ENCODE measurements at places on chromosomes 3 and 15.

GRCh38 chr3:25025236-25025635 is 402.8 kb upstream of the RARB start:
- DNase-seq: no peak

GRCh38 chr3:4828279-4829030 is 150.8 kb upstream of the BHLHE40 start:
- no peak for DNase-seq

- no peak for DNase-seq
These were observed 11.8 kb downstream of the GOLIM4 start for GRCh38 chr3:168083906-168084305.

GRCh38 chr15:52670087-52670486 is 9.1 kb downstream of the ATOSA start:
- no peak for DNase-seq

DNA sequence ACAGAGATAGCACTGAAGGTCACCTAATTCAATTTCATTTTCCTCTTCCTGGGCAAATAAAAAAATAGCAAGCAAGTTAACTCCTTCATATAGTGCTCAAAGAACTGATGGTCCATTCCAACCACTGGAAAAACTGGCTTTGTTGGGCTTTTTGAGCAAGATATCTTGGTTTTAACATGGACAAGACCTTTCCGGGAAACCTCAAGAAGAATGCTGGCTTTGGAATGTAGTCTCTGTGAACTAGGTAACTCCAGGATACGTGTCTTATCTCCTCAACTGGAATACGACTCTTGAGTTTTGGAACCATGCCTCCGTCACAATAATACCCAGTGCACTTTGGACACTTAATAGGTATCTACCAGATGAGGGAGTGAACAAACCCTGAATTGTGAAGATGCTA is 36.9 kb upstream of the CRBN start:
- no peak for DNase-seq

DNA sequence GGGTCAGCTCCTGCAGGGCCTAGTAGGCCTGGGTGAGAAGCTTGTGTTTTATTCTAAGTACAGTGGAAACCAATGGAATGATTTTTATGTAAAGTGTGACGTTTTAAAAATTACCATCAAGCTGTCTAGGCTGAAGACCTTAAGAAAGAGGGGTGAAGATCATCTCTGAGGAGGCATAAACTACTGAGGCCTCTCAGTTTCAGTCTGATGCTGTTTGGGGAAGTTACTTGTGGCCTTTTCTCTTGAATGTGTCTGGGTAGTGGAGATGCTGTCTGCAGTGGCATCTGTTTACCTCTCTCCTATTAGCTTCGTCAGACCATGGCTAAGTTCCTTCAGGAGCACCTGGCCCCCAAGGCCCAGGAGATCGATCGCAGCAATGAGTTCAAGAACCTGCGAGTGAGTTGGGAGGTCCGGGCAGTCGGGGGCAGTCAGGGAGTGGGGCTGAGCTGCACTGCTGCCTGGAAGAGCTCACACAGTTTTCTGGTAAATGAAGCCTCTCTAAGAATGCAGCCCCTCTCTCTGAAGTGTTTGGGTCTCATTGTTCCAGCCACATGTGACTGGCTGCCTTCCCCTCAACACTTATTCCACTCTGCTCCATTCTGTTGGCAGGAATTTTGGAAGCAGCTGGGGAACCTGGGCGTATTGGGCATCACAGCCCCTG is 1.9 kb downstream of the IVD start:
- no peak for DNase-seq

GRCh38 chr15:91521996-91522395 is 331.5 kb upstream of the SLCO3A1 start:
- no peak for DNase-seq

DNA sequence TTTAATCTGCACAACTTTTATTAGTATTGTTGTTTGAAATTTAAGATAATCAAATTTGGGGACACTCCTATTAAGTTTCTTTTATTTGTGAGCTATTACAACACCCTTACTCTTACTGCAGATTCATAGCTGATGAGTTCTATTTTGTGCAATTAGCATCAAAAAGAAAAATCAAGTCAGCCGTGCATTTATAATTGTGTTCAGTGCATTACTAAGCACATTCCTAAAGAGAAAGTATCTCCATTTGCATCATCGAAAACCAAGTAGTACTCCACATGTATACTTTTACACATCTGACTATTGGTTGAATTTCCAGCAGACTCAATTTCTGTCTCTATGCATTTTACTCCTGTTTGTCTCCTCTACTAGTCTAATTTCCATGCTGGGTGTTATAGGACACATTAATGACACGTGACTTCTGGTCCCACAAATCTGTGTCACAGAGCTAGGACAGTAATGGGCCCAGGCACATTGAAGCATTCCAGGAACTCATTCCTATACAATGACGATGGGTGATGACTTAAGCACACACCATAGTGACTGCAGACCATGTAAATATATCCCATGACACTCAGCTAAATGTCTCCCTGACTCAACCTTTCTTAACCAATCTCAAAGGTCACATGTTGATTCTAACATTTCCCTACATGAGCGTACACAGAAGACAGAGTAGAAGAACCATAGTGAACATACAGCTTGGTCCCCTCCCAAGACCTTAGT is 477.5 kb downstream of the LPP start:
- DNase-seq: no peak

- no peak for DNase-seq
These were observed 6.4 kb upstream of the ADAM10 start for GRCh38 chr15:58755956-58756355.

- DNase-seq: no peak
These were observed 60.5 kb upstream of the ACKR4 start for GRCh38 chr3:132536442-132537153.

DNA sequence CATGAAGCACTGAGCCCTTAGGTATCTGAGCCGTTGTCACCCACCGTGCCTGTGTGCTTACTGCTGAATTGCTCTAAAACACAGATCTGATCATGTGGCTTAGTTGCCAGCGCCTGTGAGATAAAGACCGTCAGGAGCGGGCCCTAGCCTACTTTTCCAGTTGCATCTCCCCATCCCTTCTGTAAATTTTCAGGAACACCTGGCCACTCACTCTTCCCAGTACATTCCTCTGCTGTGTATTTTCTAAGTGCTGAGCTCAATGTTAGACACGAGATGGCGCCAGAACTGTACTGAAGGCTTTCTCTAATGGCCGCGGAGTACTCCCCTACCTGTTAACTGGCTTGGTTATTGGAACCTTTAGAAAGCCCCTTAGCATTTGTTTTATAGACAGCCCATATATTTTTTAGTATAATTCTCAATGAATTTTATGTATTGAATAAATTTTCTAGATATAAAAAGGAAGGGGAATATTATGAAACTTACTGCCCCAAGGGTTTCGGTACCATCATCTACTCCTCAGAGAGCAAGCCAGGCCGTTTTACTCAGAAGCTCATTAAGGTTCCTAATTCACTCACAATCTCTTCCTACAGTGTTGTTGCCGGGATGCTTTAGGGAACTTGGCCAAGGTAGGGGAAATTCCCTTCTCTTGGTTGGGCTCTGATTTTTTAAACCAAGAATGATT is 16.7 kb upstream of the WNT7A start:
- DNase-seq: peak; percentile 73

DNA sequence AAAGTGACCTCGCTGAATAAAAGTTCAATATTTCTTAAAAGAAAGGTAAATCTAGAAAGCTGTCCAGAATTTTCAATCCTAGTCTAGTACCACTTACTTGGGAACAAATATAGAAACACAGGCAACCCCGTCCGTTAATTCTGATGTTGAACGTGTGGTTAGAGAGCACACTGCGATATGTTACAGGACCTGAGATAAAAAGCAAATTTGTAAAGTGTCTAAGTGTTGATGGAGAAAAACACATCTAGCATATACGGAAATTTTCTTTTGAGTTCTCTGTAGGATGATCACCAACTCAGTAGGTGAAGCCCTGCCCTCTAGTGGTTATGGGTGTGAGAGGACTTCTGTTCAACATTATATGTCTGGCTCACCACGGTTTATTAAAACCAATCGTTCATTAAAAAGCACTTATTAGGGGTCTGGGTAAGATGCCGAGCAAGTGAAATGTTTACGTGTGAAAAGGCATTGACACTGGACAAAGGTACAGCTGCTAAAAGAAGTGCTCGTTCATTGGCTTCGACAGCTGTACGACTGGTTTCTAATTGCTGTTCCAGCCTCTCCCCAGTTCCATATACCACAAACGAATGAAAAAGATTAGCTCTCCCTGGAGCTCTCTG is 1.0 kb upstream of the ATP2C1 start:
- peak; percentile 88 for DNase-seq

- DNase-seq: peak; percentile 0
These were observed 109.6 kb upstream of the TMCO5A start for GRCh38 chr15:37824717-37825382.

- no peak for DNase-seq
These were observed 415.2 kb downstream of the RAP2B start for GRCh38 chr3:153577059-153577736.

- DNase-seq: no peak
These were observed 13.7 kb upstream of the GRIP2 start for GRCh38 chr3:14553871-14554270.

DNA sequence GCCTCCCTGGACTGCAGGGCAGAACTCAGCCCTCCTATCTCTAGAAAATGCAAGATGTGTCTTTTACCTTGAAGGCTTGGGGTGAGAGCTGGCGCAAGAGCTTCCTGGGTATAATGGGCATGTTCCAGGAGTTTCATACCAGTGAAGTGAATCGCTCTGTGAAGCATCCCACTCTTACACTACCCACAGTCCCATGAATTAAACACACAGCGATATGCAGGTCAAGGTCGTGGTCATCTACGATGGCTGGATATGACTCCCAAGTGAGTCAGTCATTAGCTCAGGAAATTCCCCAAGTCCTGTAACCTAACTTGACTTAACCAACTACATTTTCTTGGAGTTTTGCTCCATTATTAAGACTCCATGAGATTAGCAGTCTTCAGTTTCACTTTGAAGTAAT is 439.7 kb downstream of the NTRK3 start:
- no peak for DNase-seq

- DNase-seq: no peak
These were observed 220.0 kb downstream of the MEIS2 start for GRCh38 chr15:36880224-36880912.

- no peak for DNase-seq
These were observed 160.7 kb upstream of the TSC22D2 start for GRCh38 chr3:150247441-150247840.

- no peak for DNase-seq
These were observed 105.7 kb upstream of the ZPLD1 start for GRCh38 chr3:102329066-102329465.

DNA sequence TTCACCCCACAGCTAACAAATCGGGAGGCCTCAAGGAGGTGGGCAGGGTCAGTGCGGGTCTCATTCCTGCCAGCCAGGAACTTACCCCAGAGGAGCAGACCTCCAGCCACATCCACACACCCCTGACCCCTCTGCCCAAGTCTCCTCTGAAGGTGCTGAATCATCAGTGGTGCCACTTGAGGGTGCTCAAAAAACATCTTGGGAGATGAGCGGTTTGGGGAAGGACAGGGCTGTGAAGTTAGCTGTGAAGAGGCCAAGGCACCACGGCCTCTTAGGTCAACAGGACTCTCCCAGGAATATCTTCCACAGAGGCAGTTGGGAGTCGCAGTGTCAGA is 1.2 kb downstream of the DAPK2 start:
- DNase-seq: no peak

DNA sequence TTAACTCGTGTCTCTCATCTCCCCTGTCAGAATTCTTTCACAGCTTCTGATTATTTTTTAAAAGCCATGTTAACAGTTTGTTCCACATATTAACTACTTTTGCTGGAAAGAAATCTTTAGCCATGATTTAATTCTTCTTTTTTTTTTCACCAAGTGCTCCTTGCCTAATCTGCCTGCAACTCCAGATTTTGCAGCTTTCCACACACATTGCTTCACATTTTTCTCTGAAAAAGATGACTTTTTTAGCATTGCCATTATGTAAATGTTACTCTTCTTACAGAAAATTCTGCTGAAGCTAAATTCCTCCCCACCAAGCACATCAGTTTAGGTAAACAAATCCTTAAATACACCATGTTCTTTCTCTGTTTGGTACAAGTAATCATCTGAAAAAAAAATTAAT is 23.4 kb upstream of the PPARG start:
- DNase-seq: no peak

GRCh38 chr3:66414846-66415245 is 86.0 kb downstream of the LRIG1 start:
- no peak for DNase-seq

GRCh38 chr3:172530566-172530965 is 7.3 kb upstream of the TNFSF10 start:
- DNase-seq: peak; percentile 88

DNA sequence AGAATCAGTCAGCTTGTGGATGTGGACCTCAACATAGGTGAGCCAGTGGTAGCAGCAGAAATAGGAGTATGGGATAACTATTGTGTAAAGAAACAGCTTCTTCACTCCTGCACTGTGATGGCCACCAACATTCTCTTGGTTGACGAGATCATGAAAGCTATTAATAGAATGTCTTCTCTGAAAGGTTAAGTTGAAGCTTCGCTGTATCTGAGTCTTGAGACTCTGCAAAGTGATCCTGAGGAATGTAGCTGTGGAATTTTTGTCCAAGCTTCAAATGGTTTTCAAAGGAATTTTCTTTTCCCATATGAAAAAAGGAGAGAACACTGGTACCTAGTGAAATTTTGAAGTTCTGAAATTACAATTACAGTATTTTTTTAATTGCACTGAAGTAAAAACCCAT is 146.3 kb downstream of the GMNC start:
- DNase-seq: no peak

GRCh38 chr3:129694228-129694627 is 87.8 kb upstream of the PLXND1 start:
- no peak for DNase-seq

DNA sequence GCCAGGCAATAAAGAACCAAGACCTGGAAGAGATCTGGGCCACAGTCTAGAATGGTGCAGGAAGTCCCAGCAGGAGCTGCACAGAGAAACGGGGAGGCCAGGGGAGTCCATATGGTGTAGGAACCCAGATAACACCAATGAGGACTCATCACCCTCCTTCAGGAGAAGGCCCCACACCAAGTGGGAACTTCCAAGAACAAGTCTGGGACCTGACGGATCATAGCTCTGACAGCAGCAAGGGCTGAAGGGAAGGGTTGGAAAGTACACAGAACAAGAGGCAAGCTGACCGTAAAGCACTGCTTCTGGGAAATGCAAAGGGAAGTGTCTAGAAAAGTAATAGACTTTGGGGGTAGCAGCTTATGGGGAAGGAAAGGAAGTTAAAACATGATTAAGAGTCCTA is 34.5 kb downstream of the ANO10 start:
- no peak for DNase-seq

DNA sequence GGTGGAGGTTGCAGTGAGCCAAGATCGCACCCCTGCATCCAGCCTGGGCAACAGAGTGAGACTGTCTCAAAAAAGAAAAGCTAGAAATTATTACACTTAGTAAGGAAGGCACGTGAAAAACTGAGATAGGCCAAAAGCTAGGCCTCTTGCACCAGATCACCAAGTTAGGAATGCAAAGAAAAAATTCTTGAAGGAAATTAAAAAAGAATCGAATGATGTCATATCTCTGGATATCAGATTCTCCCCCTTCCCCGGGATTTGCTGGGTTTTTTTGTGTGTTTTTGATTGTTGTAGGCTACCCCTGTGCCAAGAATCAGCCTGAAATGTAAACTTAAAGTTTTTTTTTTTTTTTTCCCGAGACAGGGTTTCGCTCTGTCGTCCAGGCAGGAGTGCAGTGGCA is 17.4 kb downstream of the PTPN23 start:
- no peak for DNase-seq

- DNase-seq: no peak
These were observed 142.3 kb downstream of the KLHL25 start for GRCh38 chr15:85652457-85652856.

- no peak for DNase-seq
These were observed 14.0 kb downstream of the PLCD1 start for GRCh38 chr3:38015485-38015884.
